ENCODE measurements at places on chromosomes 11 and 22.

DNA sequence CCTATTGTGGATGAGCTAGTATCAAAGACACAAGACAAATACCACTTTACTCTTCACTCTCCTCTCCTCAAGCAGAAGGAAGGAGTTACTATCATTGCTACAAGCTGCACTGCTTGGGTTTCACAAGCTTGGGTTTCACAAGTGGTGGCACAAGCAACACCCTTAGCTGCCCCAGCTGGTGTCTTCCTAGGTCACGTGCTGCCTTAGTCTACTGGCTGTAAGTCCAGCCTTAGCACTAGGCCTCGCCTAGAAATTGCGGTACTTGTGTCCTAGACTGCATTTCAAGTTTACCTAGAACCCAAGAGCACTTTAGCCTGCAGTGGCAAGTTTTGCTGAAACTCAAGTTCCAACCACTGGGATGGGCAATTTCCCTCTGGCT lies 86.6 kb downstream of the EHF start:
- no peak for DNase-seq

DNA sequence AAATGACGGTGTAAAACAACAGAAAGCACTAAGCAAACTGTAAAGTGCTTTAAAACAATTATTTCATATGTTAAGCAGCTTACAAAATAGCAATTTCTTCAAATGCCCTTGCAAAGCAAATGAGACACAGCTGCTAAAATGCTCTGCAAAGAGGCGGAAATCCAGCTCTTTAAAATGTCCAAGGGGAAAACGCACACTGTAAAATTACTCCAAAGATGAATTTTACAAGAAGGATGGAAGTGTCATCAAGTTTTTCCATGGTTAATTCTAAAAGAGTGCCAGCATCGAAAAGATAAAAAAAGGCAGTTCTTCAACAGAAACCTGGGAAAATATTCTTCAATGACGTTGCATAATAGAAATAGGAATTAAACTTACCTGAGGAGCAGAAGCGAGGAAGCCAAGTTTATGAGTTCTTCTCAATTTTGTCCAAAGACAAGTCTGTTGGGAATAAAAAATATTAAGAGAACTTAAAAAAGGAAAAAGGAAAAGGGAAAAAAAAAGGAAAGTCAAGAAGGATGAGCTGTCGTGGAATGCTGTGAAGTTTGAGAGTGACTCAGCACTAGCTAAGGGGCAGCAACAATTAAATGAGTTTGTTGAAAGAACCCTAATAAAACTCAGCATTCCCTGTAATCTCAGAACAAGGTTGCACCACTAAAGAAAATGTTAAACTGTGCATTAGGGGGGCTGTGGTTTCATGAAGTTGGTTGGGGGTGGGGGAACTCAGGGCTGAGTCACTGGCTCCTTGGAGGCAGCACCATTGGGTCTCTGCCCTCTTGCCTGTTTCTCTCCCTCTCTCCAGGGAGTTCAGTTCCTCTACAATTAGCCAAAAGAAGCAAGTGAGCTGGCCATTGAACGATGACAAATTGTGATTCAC lies 64.2 kb upstream of the BLID start:
- no peak for DNase-seq

GRCh38 chr22:26535603-26535908 lies 23.3 kb upstream of the TFIP11 start:
- DNase-seq = no peak

GRCh38 chr11:2460540-2461252 lies 15.9 kb downstream of the KCNQ1 start:
- no peak for DNase-seq

DNA sequence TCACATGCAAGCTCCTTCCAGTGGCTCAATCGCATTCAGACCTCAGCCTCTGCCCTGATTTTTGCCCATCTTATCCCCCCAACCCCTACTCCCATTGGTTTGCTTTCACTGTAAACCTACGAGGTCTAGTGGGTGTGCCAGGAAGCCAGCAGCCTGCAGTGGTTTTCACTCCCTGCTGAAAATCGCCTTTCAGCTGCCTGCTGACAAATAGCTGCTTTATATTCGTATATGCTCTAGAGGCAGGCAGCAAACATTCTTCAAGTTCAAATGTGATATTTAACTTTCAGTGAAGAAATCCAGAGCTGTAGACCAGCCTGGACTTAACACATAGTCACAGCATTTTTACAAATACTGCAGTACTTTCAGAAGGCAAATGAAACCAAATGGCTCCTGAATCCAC lies 92.8 kb upstream of the APOA1 start:
- DNase-seq = no peak

Measured in dermis microvascular lymphatic vessel endothelial cell (primary cell).